ENCODE measurements at places on chromosomes 7 and 10.

- no peak for DNase-seq
These were observed 85.6 kb upstream of the ANLN start for GRCh38 chr7:36304099-36304425.

DNA sequence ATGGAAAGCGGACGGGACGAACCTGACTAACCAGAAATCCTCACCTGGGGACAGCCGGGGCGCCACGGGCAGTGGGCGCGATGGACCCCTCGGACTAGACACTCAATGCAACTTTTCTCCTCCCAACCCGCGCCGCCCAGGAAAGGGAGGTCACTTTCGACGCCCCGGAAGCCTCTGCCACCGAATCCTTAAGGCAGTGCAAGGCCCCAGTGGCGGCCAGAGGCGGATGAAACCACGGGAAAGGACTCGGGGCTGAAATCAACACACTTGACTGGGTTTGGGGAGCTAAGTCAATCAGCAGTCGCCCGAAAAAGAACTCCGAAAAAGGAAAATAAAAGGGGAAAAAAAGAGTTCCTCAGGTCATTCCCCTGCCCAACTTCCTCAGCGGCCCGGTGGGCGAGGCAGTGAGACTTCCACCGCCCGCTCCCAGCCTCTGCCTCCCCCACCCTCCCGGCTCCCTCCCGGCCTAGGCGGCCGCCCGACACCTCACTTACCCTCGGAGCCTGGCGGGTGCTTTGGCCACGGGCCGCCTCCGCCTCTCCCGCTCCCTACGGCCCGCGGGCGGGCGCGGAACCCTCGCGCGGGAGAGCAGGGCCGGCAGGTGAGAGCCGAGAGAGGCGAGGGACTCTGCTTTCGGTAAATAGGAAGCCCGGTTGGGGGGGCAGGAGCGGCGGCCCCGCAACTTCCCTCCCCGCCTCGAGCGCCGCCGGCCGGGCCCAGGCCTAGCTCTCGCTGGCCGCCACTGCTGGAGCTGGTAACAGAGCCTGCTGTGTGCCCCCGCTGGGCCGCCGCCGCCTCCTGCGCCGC lies 518 bp downstream of the WAPL start:
- no peak for DNase-seq

DNA sequence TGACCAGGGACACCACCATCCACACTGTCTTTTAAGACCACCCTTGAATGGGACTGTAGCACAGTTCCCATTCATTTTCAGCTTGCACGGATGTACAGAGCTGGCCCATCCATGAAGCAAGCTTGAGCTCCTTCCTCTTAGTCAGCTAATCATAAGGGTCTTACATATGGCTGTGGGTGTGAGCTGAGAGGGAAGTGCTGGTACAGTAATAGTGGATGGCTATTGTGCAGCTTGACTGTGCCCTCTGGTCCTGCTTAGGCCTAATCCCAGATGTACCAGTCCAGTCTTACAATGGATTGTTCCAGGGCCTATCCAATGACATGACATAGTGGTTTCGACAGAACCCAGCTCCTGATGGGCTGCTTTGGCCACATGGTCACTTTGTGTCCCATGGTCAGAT lies 96.9 kb upstream of the ZNF438 start:
- DNase-seq, result no peak

DNA sequence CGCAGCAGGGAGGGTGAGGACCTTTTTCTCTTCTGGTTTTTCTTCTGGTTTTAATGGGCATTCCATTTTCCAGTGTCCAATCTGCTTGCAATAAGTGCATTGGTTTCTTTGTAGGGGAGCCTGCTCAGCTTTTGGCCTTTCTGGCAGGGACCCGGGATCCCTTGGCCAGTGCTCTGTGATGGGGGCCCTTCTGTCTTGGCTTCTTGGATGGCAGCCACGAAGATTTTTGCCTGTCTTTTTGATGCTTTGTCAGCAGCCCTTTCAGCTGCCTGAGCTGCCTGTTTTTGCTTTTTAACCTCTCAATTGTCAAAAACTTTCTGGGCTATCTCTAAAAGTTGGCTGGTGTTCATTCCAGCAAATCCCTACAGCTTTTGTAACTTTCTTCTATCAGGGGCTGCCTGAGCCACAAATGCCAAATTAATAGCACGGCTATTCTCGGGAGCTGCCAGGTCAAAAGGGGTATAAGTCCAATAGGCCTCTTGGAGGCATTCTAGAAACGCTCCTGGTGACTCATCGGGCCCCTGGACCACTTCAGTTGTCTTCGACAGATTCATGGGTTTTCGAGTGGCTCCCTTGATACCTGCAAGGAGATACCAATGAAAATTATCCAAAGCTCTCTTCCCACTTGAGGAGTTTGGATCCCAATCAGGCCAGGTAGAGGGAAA lies 179.9 kb upstream of the MBL2 start:
- DNase-seq, result no peak

DNA sequence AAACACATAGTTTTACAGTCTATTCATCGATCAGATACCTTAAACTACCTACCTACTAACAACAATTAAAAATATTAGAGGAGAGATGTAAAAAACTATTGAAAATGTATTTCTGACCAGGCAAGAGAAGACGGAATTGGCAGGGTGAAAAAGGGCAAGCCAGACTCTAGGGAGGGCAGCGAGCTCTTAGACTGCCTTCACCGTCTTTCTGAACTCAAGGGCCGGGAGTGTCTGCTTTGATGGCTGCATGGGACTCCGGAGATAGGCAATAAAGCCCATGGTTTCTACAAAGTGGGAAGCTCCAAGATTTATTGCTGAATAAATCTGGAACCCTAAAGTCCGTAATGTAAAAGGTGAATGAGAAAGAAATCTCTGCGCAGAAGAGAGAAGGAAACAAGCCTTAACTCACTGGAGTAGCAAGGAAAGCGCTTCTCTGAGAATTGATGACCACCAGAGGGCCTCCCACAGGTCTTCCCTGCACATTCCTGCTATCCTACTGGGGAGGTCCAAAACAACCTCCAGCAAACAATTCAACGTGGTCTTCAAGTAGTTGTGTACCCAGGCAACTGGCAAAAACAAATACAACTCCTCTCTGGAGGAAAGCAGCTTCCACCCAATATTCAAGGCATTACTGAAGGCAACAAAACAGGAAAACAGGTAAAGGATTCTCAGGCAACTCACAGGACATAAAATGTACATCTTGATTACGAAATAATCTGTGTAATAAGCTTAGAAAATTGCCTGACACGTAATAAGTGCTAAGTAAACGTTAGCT lies 181.3 kb downstream of the SDK1 start:
- no peak for DNase-seq

DNA sequence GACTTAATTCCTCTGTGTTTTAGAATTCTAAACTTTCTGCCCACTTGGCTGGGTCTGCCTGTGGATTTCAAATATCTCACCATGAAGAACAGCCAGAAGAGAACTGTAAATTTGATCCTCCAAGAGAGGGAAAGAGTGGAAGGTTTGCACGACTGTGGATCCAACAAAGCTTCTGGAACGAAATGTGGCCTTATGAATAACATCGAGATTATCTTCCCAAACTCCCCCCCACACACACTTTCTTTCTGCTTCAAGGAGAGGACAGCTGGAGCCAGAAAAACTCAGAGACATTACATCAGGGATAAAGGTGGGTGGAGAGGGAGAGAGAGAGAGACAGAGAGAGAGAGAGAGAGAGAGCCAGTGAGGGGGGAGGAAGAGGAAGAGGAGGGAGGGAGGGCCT lies 570.1 kb upstream of the MGMT start:
- DNase-seq, result no peak

- no peak for DNase-seq
These were observed 96.1 kb downstream of the SH3PXD2A start for GRCh38 chr10:103759100-103759781.

DNA sequence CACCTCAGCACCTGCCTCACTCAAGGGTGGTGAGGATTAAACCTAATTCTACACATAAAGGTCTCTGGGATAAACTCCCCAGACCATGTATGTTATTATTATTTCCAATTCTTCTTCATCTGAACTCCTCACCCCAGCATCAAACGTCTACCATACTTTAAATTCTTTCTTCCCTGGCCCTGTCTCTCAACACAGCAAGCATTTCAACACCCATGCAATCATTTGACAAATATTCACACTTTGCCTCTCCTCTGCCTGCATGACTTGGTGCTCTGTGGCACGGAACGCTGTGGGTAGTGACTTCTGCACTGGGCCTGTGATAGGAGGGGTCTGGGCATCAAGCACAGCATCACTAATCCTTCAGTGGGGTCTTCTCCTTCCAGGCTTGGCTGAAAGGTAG lies 490.8 kb downstream of the TNS3 start:
- no peak for DNase-seq

GRCh38 chr7:66847879-66848790 lies 72.9 kb upstream of the TMEM248 start:
- no peak for DNase-seq

GRCh38 chr10:19024611-19025010 lies 24.0 kb upstream of the MALRD1 start:
- no peak for DNase-seq

GRCh38 chr10:82468453-82468852 lies 593.5 kb downstream of the NRG3 start:
- no peak for DNase-seq

DNA sequence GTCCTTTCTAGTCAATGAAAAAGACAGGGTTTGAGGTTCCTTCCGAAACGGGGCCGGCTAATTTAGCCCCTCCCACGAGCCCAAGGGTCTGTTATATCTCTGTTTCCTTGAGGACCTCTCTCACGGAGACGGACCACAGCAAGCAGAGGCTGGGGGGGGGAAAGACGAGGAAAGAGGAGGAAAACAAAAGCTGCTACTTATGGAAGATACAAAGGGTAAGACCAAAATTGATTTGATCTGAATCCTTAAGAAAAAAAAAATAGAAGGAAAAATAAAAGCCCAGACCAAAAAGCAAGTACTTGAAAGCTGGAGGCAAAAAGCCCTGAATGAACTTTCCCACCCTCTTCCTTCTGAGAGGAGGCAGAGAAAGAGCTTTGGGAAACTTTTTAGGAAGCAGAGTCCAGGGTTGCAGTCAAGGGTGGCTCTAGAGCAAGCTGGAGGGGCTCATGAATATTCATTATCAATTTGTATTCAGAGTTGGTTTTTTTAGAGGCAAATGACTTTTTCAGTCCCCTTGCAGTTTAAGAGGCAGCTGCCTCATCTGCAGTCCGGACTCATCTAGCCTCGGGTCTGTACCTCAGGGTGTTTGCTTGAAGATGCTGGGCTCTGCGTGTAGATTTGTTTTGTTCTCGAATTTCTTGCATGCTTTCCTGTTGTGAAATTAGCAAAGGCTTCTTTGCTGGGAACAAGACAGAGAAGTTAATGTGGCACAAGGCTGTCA lies at the start of gene ENTPD1:
ENTPD1 (plus strand) TSS at position 123 of the 721 bp plus-strand sequence; CDS start at position 200, 77 bp downstream.
- DNase-seq, result no peak

DNA sequence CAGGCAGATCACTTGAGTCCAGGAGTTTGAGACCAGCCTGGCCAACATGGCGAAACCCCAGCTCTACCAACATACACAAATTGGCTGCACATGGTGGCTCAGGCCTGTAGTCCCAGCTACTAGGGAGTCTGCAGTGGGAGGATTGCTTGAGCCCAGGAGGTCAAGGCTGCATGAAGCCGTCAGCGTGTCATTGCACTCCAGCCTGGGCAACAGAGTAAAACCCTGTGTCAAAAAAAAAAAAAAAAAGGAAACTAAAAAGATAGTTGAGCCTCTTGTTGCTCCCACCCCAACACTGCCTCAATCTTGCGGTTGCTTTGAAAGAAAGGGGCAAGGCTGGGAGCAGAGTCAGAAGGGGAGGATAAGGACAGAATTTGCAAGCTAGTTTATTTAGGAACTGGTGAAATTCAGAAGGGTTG lies 69.9 kb downstream of the SYPL1 start:
- DNase-seq, result no peak

- DNase-seq, result no peak
These were observed 40.5 kb downstream of the ITIH5 start for GRCh38 chr10:7626283-7626682.

- no peak for DNase-seq
These were observed 510.2 kb upstream of the KLF6 start for GRCh38 chr10:4294996-4295792.

DNA sequence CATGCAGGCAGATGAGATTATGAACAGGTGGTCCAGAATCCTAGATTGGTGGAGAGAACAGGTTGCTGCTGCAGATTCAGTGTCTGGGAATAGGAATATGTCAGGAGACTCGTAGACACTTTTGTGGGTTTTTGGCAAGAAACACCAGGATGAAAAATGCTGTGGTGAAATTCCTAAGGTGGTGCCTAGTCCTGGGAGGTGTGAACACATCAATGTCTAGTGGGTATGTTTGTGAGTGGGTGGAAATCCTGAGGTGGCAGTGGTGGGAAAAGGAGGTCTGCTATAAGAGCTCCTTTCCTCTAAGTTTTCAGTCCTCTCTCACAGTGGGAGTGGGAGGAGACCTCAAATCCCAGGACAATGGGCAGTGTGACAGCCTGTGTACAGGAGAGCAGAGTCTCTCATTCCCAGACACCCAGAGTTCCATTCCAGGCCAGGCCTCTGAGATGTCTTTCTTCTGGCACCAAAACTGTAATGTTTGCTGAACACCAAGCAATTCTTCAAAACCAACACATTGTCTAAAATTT lies 5.1 kb downstream of the ERV3-1 start:
- DNase-seq, result no peak

DNA sequence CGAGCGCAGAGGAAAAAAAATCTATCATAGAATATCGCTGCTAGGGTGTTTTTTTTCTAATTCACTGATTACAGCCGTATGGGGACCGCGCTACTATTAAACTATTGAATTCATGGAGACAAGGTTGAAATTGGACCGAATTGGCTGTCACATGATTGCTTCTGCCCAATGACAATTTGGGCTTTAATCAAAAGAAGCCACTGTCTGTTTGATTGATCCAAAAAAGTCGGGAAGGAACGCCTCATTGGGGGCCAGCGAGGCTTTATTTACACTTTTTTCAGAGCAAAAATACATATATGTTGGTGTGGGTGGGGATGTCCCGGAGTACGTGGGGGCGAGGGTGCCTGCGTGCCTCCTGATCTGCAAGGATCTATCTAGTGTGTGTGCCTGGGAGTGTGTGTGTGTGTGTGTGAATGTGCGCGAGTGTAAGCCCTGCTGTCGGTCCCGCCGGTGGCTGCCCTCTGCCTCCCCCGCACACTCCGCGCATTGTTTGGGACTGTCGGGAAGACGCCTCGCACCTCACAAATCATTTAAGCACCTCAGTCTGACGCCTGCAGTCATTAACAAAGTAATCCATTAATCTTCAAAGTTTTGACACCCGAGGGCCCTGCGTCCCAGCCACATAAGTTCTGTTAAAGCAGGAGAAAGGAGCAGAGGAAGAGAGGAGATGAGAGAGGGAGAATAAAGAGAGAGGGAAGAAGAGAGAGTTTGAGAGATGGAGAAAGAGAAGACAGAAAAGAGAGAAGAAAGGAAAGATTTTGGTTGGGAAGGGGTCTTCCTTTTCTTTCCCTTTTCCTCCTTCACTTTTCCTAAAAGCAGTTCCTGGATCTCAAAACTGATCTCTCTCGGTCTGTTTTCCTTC lies at the start of gene HOXA2:
HOXA2 (minus strand) TSS at position 103 of the 862 bp plus-strand sequence. CDS start 183 bp downstream, outside the sequence.
- no peak for DNase-seq

- DNase-seq, result no peak
These were observed 107.8 kb upstream of the PLXNA4 start for GRCh38 chr7:132683896-132684690.

DNA sequence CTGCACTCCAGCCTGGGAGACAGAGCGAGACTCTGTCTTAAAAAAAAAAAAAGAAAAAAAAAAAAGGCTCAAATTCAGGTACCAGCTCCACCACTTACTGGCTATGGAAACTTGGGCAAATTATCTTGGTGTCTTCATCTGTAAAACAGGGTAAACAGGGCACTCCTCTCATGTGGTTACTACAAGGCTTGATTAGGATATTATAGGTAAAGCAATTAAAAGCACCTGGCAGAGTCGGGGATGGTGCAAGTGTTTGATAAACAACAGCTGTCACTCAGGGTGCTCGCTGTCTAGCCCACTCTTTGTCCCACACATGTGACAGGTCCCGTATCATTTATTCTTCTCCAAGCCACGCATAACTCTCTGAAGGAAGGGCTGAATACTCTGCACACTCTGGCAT lies 96.9 kb downstream of the SORBS1 start:
- no peak for DNase-seq

- no peak for DNase-seq
These were observed 190.0 kb downstream of the FAM107B start for GRCh38 chr10:14584661-14585060.
